Dermis microvascular lymphatic vessel endothelial cell (primary cell): ENCODE measurements at places on chromosomes 11 and 22. TPM values are rescaled to one million over a fixed set of nuclear protein-coding genes. Genes with fewer than 3 reads are reported as not detected.

Gene LRRN4CL
- total RNA-seq = 0.38 and 0.51 TPM in 2 replicates

DNA sequence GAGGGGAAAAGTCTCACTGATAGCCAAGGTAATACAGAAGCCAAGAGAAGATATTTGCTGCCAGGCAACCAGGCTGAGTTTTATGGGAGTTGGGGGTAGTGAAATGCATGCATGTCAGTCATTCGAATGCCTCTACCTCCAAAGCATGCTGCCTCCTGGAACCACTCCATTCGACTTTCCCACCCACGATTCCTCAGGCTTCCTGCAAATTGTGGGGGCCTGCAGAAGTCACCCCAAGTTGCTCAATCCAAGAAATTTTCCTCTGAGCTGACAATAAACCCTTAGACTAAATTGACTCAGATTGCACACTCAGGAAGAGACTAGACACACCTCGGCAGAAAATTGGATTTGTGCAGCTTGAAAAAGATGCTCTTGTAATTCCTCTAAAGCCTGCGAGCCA lies 73.6 kb upstream of the GRK3 start:
- DNase-seq = no peak

DNA sequence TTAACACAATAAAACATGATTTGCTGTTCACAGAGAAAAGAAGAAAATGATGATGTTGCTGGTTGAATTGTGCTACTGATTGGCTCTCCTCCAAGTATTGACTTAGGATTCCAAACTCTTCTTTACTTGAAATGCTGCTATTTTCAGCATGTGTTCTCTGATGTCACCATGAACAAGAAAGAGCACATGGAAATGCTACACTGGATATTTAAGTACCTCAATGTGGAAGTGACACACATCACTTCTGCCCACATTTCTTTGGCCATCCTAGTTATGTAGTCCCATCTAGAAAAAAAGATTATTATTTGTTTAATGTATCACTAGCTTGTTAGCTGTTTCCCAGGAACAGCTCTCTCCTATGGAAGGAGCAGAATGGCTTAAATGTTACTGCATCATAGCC lies 27.2 kb downstream of the OR52B2 start:
- DNase-seq = no peak

DNA sequence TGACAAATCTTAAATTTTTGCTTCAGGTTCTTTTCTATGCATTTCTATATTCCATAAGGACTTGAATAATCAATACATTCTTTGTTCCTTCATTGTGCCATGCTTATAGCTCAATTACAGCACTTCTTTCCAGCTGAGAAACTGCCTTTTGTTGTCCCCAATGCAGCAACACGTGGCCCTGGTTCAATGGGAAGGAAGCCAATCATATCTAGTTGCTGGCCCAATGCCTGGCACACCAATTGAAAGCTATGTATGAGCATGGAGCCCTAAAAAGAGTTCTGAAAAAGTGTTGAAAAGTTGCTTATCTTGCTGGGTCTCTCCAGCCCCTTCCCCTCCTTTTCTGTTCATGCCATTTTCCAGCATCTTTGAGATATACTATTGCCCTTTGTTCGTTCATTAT lies 448.0 kb upstream of the FAT3 start:
- DNase-seq = no peak

- no peak for DNase-seq
Measured at GRCh38 chr22:44666207-44666585, 35.8 kb upstream of the PRR5 start.

- no peak for DNase-seq
Measured at GRCh38 chr11:33476945-33477606, 219.9 kb downstream of the HIPK3 start.

DNA sequence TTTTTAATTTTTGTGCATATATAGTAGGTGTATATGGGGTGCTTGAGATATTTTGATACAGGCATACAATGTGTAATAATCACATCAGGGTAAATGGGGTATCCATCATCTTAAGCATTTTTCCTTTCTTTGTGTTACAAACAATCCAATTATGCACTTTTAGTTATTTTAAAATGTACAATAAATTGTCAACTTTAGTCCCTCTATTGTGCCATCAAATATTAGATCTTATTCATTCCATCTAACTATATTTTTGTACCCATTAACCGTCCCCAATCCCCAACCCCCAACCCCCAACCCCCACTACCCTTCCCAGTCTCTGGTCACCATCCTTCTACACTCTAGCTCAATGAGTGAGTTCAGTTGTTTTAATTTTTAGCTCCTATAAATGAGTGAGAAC lies 335.1 kb upstream of the C11orf87 start:
- DNase-seq = no peak

- no peak for DNase-seq
Measured at GRCh38 chr22:36360871-36361383, 26.8 kb downstream of the MYH9 start.

GRCh38 chr11:113578715-113579250 lies 103.6 kb upstream of the DRD2 start:
- no peak for DNase-seq

Gene MMP13
- not detected in 2 replicates for total RNA-seq

GRCh38 chr11:99822846-99823565 lies 802.3 kb downstream of the CNTN5 start:
- no peak for DNase-seq

- DNase-seq = no peak
Measured at GRCh38 chr11:67238894-67239782, 27.1 kb upstream of the GRK2 start.

- peak; percentile 84 for DNase-seq
Measured at GRCh38 chr11:207863-208180, 314 bp downstream of the RIC8A start.

Gene SLC7A4
- total RNA-seq = not detected in 2 replicates

- DNase-seq = no peak
Measured at GRCh38 chr11:59417023-59417422, 9.2 kb downstream of the OR5A2 start.

- no peak for DNase-seq
Measured at GRCh38 chr11:1470681-1471611, 15.6 kb downstream of the MOB2 start.

DNA sequence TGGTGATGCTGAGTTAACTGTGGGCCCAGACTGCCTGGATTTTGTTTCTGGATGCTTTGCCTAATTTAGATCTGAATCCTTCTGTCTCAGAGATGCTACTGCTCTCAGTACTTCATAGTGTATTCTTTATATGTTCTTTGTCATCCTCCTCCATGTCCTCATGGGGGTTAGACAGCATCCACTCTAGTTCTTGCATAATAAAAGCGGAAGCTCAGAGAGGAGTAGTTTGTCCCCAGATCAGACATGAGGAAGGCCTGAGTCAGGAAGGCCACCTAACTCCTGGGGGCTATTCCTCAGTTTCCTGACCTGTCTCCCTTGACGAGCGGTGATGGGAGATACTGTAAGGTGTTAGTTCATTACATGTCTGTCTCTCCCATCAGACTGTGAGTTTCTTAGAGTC lies 90.2 kb downstream of the SCN3B start:
- no peak for DNase-seq

DNA sequence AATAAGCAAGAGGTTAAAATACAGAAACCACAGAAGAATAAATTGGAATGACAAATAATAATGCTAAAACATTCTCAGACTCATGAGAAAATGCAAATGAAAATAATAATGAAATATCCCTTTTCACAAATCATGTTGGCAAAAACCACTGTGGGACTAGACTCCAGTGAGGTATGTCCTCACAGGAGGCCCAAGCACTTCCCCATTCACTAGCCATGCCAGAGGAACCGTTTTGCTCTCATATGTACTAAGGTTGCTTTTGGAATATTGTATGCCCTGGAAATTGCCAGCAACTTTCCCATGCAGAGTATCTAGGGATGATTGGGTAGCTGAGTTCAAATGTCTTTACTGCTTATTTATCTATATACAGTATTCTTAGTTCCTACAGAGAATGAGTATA lies 106.2 kb upstream of the CHORDC1 start:
- no peak for DNase-seq

DNA sequence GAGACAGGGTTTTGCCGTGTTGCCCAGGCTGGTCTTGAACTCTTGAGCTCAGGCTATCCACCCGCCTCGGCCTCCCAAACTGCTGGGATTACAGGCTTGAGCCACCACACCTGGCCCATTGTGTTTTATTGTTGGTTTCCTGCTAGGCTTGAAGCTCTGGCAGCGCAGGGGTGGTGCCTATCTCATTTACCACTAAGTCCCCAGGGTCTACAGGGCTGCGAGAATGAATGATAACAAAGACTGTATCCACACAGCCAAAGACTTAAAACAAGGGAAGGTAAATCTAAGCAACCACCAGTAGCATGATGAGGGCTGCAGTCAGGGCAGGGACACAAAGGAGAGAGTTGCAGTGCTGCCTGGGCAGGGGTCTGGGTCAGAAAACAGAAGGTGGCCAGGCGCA lies 37.3 kb upstream of the XBP1 start:
- DNase-seq = no peak

GRCh38 chr11:35658020-35658948 lies 4.3 kb upstream of the TRIM44 start:
- DNase-seq = peak; percentile 31

Gene APOBEC3F
- total RNA-seq = 3.4 and 4.4 TPM in 2 replicates

DNA sequence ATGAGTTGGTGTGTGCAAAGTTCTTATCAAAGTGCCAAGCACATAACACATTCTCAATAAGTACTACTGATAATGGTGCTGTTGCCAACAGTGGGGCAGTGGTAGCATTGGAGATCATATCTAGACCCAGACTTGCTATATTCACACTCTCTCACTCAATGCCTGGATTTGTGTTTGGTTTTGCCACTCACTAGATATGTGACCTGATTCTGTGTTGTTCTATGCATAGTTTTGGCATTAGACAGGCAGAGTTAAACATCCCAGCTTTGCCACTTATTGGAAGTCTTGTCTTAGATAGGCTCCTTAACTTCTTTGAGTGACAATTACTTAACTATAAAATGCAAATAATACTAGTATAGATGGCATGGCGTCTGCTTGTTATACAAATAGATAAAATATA lies 642.6 kb upstream of the CCDC179 start:
- DNase-seq = no peak

DNA sequence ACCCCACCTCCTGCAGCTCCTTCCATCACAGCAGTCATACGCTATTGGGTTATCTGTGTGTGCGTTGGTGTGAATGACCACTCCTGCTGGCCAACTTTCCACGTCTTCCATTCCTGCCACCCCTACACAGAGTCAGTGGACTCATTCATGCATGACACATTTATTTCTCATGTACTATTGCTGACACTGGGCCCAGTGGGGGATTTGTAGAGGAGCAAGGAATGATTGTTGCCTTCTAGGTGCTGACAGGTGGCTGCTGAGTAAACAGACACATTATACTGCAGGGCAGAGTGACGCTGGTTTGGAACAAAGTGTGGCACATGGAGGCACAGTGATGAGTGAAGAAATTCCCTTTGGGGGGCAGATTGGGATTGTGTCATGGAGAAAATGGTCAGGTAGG lies 113.9 kb downstream of the CCDC81 start:
- no peak for DNase-seq
